HTR-8/SVneo (cell line): ENCODE measurements at places on chromosomes 7 and 10.

GRCh38 chr10:71278691-71279588 is 40.1 kb upstream of the SLC29A3 start:
- DNase-seq, result no peak

- DNase-seq, result no peak
Observed at GRCh38 chr10:103062854-103063590, 130.1 kb downstream of the NT5C2 start.

DNA sequence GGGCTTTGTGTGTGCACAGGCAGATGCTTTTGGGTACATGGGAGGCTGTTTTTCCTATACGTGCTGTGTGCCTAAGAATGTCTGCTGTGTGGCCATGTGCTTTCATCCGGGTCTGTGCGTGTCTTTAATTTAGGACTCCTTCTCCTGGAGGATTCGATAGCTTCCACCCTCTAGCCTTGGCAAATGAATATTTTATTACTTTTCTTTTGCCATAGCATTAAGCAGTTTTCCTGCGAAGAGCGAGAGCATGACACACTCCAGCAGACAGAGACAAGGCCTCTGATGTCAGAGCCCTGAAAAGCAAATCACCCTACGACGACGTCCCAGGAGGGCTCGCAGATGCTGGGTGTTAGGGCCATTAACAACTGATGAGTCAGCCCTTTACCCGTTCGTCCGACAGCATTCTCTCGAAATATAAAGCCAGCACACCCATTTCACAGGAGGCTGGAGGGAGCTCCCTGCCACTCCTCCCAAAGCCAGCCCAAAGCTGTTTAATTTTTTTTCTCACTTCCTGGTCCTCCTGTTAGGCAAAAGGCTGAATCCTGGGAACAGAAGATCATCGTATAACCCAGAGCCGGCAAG is 311.3 kb upstream of the ZMIZ1 start:
- no peak for DNase-seq

GRCh38 chr10:47366731-47367460 is 17.2 kb downstream of the ZNF488 start:
- DNase-seq, result no peak

DNA sequence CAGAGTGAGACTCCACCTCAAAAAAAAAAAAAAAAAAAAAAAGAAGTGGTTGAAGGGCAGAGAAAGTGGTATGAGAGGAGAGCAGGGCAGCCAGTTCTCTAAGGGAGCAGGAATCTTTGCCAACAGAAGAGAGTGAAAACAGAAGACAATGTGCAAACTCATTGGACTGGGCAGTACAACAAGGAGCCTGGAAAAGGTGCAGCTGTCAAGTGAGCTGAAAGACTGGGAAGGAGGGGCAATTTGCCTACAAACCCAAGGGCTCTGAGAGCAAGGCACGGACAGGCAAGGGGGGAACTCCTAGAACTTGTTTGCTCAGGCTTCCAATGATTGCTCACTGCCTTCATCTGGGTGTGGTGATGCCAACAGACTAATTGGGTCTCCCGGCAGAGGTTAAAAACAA is 9.5 kb downstream of the ACTR1A start:
- DNase-seq, result no peak

GRCh38 chr7:52689912-52690311 is 345.5 kb upstream of the POM121L12 start:
- DNase-seq, result no peak

DNA sequence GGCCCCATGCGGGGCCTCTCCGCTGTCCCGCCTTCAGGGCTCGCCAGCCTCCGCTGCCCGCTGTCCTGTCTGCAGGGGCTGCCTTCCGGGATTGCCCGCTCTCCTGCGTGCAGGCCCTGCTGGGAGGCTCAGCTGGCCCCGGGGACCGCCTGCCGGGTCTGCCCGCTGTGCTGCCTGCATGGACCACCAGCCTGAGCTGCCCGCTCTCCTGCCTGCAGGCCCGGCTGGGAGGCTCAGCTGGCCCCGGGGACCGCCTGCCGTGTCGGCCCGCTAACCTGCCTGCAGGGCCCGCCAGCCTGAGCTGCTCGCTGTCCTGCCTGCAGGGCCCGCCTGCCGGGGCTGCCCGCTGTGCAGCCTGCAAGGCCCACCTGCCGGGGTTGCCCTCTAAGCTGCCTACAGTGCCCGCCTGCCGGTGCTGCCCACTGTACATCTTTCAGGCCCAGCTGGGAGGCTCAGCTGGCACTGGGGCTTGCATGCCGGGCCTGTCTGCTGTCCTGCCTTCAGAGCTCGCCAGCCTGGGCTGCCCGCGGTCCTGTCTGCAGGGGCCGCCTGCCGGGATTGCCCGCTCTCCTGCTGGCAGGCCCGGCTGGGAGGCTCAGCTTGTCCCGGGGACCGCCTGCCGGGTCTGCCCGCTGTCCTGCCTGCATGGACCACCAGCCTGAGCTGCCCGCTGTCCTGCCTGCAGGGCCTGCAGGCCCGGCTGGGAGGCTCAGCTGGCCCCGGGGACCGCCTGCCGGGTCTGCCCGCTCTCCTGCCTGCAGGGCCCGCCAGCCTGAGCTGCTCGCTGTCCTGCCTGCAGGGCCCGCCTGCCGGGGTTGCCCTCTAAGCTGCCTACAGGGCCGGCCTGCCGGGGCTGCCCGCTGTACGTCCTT is 165.1 kb downstream of the GLRX3 start:
- DNase-seq, result no peak

GRCh38 chr10:42593284-42593683 is 45.1 kb downstream of the ZNF33B start:
- DNase-seq, result no peak

DNA sequence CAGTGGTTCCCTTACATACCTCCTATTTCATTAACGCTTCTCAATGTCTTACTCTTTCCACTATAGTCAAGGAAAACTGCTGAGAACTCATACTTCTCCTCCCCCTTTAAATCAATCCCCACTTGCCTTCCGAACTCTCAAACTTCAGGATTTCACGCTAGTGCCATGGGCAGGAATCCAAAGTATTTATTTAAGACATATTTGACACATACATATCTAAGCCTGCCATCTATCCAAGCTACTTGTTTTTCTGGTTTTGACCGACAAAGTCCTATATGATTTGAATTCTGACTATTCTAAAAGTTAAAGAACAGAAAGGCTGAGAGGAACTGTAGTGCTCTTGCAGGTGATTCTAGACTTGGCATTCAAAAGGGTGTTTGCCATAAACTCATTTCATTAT is 51.8 kb downstream of the CCDC6 start:
- DNase-seq, result no peak
